ENCODE measurements at places on chromosomes 12 and 14.
A peak's percentile ranks its signal among the peaks of the same experiment; 100 is the strongest.

GRCh38 chr12:121801595-121802484 lies 2.0 kb upstream of the SETD1B start:
- DNase-seq: peak; percentile 64

DNA sequence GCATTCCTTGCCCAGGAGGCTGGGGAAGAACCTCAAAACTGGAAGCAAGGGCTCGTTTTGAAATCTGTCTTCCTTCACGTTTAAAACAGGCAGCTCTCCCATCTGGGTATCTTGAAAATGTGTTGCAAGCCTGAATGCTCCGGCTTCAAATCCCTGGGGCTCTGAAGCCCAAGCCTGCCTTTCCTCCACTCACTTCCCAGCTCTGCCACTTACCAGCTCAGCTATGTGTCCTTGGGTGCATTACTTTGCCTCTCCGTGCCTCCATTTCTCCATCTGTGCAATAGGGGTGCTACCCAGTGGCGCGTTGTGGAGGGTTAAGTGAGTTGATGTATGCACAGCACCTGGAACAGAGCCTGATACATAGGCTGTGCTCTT lies 97.6 kb downstream of the GCH1 start:
- no peak for DNase-seq

- DNase-seq: no peak
Measured at GRCh38 chr12:96526110-96526509, 36.7 kb downstream of the CFAP54 start.

DNA sequence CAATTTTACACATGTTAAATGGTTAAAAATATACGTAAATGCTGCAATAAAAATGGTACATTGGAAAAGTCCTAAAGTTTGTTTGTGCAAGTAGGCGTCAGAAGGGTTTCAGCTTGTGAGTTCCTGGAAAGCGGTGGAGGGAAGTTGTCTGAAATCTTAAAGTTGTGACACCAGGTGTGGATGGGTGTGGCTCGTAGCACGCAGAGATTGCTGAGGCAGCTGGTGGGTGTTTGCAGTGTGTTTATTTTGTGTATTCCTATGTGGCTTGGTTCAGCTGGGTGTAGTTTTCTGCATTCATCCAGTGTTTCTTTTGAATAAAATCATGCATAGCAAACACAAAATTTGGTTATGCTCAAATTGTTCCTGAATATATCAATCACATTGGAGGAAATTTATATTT lies 136.8 kb upstream of the TBX3 start:
- no peak for DNase-seq

GRCh38 chr14:75720116-75720515 lies 59.1 kb downstream of the TTLL5 start:
- DNase-seq: no peak

GRCh38 chr14:37202265-37202664 lies 4.5 kb downstream of the MIPOL1 start:
- no peak for DNase-seq

GRCh38 chr14:65103150-65103760 lies 938 bp upstream of the MAX start:
- no peak for DNase-seq

- no peak for DNase-seq
Measured at GRCh38 chr12:65528127-65528526, 249.6 kb downstream of the MSRB3 start.

- no peak for DNase-seq
Measured at GRCh38 chr14:33799705-33800570, 150.9 kb downstream of the EGLN3 start.

- no peak for DNase-seq
Measured at GRCh38 chr12:110936367-110937103, 16.2 kb upstream of the MYL2 start.

DNA sequence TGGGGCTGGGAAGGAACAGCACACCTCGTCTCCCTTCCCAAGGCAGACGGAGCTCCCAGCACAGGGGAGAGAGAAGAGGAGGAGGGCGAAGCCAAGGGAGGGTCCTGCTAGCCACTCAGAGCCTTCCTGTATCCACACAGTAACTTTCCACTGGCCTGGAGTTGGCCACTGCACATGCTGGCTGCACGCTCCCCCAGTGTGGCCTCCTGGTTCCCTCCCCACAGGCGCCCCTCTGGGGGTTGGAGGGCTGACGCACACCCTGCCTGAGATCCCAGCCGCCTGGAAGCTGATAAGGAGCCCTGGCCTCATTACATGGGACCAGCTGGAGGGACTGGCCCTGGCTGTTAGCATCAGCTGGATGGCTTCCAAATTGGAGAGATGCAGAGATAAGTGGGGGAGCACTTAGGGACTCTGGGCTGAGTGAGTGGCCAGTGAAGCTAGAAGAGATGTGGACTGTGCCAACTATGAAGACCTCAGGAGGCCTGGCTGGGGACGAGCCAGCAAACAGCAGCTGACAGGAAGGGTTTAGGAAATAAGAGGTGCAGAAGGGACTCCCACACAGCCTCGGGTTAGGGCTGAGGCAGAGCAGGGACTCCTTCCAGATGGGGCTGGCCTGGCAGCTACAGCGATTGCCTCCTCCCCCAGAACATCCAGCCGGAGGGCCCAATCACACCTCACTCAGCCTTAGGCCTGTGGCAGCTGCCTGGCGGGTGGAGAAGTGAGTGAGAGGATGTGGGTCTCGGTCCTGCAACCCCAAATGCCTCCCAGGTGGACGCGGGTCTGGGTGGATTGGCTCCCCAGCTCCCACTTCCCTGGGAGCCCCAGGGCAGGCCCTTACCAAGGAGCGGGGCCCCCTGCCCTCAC lies 26.3 kb upstream of the BCDIN3D start:
- peak; percentile 73 for DNase-seq

DNA sequence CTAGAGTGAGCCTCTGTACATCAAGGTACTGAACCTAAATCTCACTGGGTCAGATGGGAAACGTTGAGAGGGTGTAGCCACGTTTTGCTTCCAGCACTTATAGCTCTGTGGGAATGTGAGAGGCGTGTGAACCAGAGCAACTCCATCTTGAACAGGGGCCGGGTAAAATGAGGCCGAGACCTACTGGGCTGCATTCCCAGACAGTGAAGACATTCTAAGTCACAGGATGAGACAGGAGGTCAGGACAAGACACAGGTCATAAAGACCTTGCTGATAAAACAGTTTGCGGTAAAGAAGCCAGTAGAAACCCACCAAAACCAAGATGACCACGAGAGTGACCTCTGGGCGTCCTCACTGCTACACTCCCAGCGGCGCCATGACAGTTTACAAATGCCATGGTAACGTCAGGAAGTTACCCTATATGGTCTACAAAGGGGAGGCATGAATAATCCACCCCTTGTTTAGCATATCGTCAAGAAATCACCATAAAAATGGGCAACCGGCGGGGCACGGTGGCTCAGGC lies 63.4 kb upstream of the NCOR2 start:
- no peak for DNase-seq

DNA sequence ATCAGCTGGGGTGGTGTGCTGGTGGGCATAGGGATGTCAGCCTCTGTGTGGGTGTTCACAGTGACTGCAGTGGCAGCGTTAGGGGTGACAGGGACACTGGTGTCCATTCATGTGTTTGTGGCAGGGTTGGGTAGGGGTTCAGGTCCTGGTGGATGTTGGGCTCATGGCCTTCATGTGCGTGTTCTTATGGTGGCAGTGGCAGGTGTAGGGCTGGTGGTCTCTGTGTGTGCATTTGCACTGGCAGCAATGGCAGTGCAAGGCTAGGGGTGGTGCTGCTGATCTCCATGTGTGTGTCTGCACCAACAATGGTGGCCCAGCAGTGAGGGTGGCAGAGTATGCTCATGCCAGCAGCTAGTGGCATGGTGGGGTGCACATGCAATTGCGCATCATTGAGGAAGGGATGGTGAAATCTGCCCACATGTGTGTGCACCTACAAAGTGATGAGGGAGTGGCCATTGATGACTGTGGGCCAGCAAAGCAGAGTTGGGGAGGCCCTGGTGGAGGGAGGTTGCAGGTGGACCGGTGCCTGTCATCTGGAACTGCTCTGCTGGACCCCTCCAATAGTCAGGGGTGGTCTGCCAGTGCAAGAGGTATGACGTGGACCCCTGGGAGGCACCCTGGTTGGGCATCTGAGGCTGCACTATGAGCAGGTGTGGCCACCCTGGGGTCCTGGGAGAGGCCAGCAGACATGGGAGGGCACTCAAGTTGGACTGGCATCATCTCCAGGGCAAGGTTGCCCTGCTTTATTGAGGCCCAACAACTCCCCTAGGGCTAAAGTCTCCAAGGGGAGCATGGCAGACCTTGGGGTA lies 182.9 kb downstream of the TTC6 start:
- no peak for DNase-seq

GRCh38 chr12:127548123-127548553 lies 718.8 kb upstream of the TMEM132C start:
- no peak for DNase-seq

GRCh38 chr12:128790221-128790620 lies 33.5 kb downstream of the SLC15A4 start:
- DNase-seq: no peak

GRCh38 chr12:107196681-107197080 lies 103.3 kb upstream of the CRY1 start:
- no peak for DNase-seq

- DNase-seq: no peak
Measured at GRCh38 chr12:20144341-20144740, 224.0 kb upstream of the PDE3A start.

GRCh38 chr12:101077791-101078528 lies 132.1 kb downstream of the SLC5A8 start:
- no peak for DNase-seq

GRCh38 chr12:98669751-98670150 lies 24.7 kb downstream of the APAF1 start:
- DNase-seq: no peak

- peak; percentile 91 for DNase-seq
Measured at GRCh38 chr12:14417715-14418114, 52.2 kb downstream of the ATF7IP start.

GRCh38 chr12:121543786-121544185 lies 37.0 kb downstream of the KDM2B start:
- DNase-seq: no peak

DNA sequence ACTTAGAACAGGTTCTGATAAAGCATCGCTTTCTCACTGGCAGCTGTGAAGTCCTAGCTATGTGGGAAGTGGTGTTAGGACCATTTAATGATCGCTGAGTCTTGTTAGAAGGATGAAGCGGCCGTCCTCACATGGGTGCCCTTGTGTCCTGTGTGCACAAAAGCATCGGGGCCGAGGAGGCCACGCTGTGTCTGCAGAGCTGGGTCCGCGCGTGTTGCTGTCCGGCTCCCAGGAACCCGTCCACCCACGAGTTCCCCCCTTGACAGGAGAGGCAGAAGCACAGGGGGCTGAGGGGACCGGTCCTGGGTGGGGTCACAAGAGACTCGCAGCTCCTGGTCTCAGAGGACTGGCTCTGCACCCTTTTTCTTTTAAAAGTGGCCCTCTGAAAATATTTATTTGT lies 90.4 kb downstream of the ADGRD1 start:
- DNase-seq: no peak

GRCh38 chr12:11876307-11876706 lies 194.4 kb upstream of the BCL2L14 start:
- no peak for DNase-seq

DNA sequence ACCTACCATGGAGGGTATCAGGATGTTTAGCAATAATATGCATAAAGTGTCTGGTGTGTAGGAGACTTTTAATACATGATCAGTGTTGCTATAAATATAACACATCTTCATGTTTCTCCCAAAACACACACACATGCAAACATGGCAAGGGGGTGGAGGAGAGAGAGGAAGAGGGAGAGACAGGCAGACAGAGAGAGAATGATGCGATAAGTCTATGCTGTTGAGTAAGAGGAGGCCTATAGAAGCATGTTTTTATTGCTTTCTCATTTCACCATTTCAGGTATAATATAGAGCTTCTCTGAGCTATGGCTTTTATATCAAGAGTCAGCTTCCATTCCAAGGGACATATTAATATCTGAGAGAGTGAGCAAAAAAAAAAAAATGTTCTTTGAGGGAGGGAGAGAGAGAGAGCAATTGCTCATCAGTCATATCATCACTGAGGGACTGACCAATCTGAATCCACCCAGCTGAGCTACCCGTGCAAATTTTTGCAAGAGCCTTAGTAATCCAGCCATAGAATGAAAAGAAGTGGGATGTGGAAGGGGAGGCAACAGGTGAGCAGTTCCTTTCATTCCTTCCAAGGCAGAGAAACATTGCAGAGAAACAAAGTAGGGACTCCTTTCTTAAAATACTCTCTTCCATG lies 54.8 kb upstream of the RASSF8 start:
- no peak for DNase-seq

GRCh38 chr14:96895658-96896271 lies 98.6 kb downstream of the VRK1 start:
- no peak for DNase-seq

DNA sequence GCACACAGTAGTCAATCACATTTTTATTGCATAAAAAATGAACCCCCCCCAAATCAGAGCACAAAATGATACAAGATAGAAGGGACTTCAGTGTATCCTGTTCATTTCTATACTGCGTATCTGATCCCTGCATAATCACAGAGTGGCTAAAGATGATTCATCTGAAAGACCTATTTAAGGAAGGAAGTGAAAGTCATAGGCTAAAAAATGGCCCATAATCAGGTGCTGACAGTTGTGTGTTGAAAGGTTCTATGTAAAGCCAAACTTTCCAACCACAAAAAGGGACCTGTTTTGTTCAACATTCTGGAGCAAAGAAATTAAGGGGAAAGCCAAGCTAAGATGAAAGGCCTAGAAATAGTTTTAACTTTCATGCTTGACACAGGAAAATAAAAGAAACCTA lies 147.8 kb upstream of the ATP2B1 start:
- no peak for DNase-seq

DNA sequence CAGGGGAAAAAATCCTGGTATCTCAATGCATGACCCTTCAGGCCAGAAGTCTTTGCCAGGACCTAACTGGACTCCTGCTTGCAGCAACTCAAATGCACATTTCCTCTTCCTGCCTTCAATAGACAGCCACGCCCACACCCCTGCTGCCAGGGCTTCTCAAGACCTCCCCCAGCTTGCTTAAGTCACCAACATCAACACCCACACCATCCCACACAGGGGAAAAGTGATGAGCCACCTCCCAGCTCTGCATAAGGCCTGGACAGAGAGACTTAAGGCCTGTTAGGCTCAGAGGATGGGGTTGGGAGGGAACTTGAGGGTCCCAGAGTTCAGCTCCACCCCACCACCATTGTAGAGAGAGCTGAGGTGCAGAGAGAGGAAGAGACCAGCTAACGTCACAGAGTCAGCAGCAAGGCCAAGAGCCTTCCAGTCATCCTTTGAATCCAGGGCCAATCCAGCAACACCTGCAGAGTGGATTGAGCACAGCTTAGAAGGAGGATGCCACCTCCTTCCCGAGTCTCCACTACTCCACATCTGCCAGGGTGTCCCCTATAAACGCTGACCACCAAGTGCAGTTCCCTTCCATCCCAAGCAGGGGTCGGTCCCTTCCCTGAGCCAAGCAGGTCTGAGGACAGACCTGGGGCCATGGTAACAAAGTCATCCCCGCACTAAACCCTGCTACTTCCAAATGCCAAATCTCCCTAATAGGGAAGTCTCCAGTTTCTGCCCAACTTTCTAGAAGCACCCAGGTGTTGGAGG lies 50.0 kb downstream of the KDM2B start:
- peak; percentile 40 for DNase-seq

GRCh38 chr14:33777681-33778080 lies 173.2 kb downstream of the EGLN3 start:
- no peak for DNase-seq
